Activated CD4-positive, alpha-beta T cell treated with anti-CD3 and anti-CD28 coated beads, Interleukin-10, Interleukin-2, amounts not matched to agents 100 ng/mL and 50 ng/mL, durations not matched to agents 16 hours and 8 hours (primary cell): ENCODE measurements at places on chromosomes 7 and 10.

- DNase-seq: peak; percentile 67
Measured at GRCh38 chr10:6014241-6014761, 37.0 kb upstream of the IL15RA start.

GRCh38 chr7:102028206-102028826 is 210.9 kb downstream of the CUX1 start:
- DNase-seq: peak; percentile 30

- no peak for DNase-seq
Measured at GRCh38 chr10:106114656-106115186, 1049.8 kb downstream of the SORCS1 start.

DNA sequence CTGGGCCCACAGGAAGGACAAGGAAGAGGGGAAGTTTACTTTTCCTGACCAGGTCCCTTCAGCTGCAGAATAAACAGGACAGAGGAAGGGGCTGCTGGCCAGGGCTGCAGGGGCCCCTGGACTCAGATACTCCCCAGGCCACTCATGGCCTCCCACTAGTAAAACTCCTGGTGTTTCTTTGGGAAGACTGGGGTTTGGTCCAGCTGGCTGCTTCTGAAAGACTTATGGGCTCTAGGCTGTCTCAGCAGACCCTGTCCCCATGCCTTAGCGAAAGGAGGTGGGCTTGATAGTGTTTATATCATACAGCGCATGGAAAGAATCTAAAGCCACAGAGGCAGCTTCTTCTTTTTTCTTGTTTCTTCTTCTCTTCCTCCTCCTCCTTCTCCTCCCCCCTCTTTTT is 56.4 kb downstream of the PALD1 start:
- no peak for DNase-seq

DNA sequence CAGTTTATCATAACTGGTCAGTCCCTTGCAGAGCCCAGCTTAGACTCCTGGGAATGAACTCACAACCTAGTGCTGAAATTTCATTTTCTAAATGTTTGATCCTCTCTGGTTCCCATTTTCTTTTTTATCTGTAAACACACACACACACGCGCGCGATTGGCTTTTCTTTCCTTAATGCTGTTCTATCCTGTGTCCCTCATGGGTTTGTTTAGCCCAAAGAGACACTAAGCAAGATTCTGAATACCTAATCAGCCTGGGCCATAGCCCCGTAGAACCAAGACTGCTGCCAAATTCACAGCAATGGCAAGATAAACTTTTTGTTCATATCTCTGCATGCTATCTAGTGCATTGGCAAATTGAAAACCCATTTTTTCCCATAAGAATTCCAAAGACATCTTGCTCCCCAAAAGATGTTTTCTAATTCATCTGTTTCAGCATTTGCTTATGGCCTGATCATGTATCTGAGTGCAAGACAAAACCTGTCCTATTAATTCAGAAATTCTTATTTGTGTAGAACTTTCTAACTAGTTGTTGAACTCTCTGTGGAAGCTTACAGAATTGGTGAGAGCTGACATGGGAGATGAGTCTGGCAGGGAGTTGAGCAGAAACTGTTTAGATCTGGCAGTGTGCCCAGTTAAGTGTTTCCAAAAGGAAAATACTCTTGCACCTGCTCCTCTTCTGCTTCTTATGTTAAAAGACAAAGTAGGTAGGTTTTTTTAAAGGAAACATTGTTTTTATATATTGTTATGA is 1.8 kb upstream of the IFIT1 start:
- no peak for DNase-seq

GRCh38 chr10:44511166-44511565 is 126.3 kb upstream of the CXCL12 start:
- DNase-seq: no peak

- DNase-seq: peak; percentile 79
Measured at GRCh38 chr7:157568770-157569584, 232.2 kb downstream of the DNAJB6 start.

GRCh38 chr10:49185213-49185612 is 3.0 kb downstream of the TMEM273 start:
- no peak for DNase-seq

DNA sequence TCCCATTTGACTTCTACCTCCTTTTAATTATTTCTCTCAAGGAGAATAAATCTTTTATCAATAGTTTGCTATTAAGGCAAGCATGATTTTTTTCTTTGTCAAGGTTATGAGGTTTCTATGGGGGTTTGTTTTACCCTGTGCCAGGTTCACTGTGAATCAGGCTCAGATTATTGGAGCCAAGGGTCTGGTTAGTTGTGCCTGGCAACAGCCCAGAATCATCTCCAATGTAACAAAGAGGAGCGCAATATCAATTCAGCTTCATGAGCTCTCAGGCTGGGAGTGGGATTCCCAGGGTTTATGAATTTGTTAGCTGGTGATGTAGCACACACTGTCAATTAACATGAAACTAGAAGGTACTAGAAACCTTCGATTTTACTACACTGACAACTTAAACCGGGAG is 73.2 kb downstream of the AASS start:
- no peak for DNase-seq
